Diencephalon (tissue), 1 donor: ENCODE measurements at places on chromosomes 13 and 19. TPM values are rescaled to one million over a fixed set of nuclear protein-coding genes. Genes with fewer than 3 reads are reported as not detected.

The FCER2 gene
- total RNA-seq = 0.46 TPM

The PGLYRP1 gene
- total RNA-seq = not detected

The CKM gene
- total RNA-seq = not detected

The CBLC gene
- total RNA-seq = 0.23 TPM

The LILRB2 gene
- 0.46 TPM for total RNA-seq

The KLK10 gene
- 3.2 TPM for total RNA-seq
